GM12892 (cell line): ENCODE measurements at places on chromosomes 4 and X.

DNA sequence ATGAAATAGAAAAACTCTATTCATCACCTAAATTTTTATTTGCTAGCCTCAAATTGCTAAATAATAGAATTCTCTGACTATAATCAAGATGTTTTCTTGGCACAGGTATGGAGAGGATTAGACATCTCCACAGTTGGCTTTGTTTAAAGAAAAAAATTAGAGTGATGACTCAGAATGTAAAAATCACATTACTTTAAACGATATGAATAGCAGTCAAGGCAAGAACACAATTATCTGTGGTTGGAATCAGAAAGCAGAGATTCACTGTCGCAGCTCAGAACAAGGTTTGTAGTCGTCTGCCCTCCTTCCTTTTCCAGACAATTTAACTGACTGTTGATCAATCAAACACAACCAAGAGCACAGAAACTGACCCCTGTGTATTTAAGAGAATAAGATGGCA, 32.2 kb upstream of the CCKAR start:
- no peak for DNase-seq

GRCh38 chr4:5218376-5219069, 167.2 kb downstream of the STK32B start:
- DNase-seq = no peak

DNA sequence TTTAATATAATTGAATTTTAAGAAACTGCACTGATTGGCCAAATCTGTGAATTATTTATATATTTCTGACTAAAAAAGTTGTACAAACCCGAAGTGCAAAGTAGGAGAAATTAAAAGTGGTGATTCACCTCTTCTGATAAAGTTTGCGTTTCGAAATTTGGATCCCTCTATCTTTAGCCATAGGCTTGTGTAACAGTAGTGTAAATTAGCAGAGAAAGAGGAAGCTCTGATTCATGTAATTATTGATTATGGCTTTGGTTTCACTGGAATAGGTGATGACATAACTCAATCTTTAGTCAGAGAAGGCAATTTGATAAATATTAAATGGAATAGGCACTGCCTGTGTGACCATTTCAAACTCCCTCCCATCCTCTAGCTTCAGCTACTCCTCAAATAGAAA, 717.8 kb upstream of the PCDH7 start:
- no peak for DNase-seq

DNA sequence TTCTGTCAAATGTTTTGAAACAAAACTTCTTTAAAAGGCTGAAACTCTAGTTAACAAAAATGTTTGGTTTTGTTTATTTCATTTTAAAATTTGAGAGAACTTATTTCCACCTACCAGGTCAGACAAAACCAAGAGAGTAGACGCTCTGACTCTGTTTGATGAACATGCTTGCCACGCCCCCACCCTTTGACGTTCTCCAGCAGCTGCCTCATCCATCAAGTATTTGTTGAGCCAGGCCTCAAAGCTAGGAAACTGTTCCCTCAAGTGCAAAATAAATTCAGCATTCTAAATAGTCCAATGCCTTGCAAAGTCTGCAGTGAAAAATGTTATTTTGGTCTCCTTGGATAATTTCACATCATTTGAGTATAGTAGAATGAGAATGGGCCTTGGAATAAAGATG, 121.6 kb downstream of the GUCY2F start:
- DNase-seq = no peak

- DNase-seq = no peak
Measured at GRCh38 chr4:108030332-108030731, 40.6 kb downstream of the HADH start.

DNA sequence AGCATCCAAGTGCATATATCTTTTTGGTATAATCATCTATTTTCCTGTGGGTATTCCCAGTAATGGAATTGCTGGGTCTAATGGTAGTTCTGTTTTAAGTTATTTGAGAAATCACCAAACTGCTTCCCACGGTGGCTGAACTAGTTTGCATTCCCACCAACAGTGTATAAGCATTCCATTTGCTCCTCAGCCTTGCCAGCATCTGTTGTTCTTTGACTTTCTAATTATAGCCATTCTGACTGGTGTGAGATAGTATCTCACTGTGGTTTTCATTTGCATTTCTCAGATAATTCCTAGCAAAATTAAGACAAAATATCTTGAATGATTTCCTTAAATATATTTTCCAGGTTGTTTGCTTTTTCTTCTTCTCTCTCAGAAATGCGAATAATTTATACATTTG, 341.1 kb downstream of the GBA3 start:
- DNase-seq = no peak

DNA sequence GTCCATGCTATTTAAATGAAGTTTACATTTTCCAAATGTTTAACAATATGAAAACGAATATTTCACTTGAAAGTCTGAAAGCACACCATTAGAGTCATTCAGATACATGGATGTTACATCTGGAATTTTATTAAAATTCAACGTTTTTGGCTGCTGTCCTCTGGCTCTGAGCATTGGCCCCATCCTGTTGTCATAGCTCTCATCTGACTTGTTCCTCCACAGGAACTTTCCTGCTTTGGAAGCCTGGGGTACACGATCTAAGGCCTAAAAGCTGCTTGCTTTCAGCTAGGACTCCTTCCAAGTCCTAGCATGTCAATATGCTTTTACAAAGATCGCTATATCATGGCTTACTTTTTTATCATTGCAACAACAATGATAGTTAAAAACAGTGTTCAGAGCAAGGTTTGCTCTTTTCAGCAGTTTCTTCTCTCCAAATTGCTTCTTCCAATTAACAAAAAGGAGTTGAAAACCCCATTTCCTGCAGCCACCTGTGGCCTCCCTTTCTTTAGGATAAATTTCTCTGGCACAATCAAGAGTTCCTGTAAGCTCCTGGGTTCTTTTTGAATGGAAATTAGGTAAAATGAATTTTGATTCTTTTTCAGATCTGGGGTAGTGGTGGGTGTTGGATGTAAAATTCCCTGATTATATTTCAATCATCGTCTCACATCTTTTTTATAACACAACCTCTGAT, 413.4 kb upstream of the AGA start:
- no peak for DNase-seq

DNA sequence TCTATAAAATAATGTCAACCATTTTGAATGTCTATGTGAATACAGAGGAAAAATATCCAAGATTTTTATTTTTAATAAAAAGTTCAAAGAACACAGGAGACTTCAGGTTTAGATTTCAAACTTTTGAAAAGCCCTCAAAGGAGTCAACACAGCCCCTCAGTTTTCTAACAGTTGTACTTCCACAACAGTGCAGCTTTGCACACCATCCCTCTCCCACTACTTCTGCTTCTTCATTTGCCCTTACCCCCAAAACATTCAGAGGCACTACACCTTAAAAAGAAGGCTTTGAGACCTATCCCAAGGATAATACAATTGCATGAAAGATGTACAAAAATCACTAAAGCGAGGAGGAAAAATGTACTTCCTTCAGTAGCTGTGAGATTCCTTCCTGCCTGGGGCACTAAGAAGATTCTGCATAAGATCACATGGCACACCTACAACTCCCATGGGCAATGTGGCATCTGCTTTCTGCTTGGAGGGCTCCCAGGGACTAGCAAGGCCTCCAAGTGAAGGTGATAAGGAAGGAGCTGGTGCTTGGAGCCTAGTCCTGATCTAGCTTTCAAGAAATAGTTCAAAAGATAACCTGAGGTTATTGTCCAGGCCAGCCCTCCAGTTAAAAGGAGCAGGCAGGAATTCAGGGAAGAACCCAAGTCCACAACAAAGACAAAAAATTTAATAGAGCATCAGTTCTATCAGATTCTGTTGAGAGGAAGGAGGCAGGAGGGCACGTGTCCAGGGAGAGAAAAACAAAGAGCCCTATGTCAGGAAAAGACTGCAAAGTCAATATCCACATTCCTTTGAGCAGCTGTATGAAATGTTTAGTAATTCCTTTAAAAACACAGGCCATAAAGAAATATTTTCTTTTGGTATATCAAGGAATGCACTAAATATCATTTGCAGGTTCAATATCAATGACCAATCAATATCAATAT, 19.1 kb downstream of the ARAP2 start:
- DNase-seq = no peak

- DNase-seq = no peak
Measured at GRCh38 chr4:33543941-33544450, 2700.3 kb downstream of the ARAP2 start.

- no peak for DNase-seq
Measured at GRCh38 chr4:14254926-14255325, 627.4 kb upstream of the BOD1L1 start.
